ENCODE measurements at places on chromosomes 3 and 15.

- no peak for DNase-seq
These were observed 6.2 kb upstream of the GABRR3 start for GRCh38 chr3:98041350-98041749.

DNA sequence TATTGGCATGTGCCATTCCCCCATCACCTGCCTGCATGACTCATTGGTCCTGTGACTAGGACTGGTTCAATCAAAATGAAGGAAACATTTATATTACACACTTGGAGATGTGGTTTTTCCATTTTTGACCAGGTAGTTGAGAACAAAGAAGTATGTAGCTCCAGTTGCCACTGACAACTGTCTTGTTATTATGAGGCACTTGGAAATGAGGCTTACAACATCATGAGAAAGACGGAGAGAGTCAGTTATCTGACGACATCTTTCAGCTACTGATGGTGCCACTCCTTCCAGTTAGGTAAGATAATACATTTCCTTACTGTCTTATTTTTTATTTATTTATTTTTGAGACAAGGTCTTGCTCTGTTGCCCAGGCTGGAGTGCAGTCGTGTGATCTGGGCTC is 21.8 kb upstream of the PROK2 start:
- DNase-seq, result peak; percentile 7

DNA sequence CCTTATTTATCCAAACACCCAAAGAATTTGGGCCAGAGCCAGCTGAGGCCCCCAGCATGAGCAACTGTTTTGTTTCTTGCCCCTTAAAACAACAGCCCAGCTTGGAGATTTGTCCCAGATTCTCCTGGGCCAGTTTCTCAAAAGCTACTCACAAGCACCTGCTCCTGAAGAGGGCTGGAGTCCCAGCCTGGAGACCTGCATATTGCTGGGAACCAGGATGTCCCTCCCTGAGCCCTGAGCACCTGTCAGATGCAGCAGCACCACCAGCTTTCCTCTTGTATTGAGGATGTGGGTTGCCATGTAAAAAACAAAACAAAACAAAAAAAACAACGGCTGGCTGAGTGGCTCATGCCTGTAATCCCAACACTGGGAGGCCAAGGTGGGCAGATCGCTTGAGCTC is 7.0 kb upstream of the RFT1 start:
- no peak for DNase-seq

- DNase-seq, result no peak
These were observed 43.3 kb downstream of the FAM43A start for GRCh38 chr3:194728986-194729385.

DNA sequence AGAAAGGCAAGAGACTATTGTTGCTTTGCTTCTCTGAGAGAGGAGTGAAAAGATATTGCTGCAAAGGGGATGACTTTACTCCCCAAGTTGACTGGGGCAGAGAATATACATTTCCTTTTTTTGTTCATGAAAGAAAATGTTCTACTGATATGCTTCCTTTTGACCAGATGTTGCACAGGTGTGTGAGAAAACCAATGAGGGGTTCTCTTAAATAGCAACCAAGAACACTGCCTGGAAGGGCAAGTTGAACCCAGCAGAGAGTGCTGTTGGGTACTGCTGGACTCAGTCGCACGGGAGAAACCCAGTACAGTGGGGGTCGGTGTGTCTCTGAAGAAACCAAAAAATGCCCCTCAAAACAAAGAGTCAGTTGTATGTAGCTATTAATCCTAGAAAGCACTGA is 101.2 kb downstream of the CHST2 start:
- DNase-seq, result no peak

- DNase-seq, result no peak
These were observed 4.1 kb upstream of the SKOR1 start for GRCh38 chr15:67820992-67821783.

GRCh38 chr15:24985224-24985623 is 30.4 kb downstream of the SNRPN start:
- no peak for DNase-seq

- no peak for DNase-seq
These were observed 21.1 kb downstream of the TFRC start for GRCh38 chr3:196060834-196061233.

- DNase-seq, result no peak
These were observed 349.6 kb downstream of the ZIC1 start for GRCh38 chr3:147758771-147759170.

GRCh38 chr15:31489281-31489680 is 162.6 kb downstream of the KLF13 start:
- no peak for DNase-seq

DNA sequence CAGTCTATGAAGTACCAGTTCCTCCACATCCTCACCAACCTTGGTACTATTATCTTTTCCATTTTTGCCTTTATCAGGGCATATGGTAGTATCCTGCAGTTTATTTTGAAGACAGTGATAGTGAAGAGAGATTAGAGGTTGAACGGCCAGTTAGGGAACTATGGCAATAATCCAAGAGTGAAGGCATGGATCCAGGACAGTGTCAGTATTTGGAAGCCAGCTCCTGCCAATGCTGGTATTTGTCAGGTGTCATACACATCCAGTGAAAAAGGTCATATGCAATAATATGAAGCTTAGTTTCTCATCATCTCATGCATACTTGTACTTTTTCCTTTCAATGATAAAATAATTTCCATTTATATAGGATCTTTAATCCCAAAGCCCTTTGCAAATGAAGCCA is 56.8 kb upstream of the KCNMB2 start:
- DNase-seq, result no peak

DNA sequence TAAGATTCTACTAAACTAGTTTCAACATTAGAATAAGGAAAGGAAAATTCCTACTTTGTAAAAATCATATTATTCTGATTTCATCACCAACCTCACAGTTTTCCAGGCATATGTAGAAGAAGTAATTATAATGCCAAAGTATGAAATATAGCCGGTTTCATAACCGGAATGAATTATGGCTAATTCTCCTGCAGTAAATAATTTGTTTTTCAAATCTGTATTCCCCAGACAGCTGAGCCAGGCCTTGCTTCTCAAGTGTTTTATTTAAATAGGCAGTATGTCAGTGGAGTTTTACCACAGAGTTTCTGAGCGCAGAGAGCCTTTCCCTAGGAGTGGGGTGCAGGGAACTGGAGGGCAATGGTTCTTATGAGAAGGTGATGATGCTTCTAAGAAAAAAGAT is 8.7 kb upstream of the CPA3 start:
- no peak for DNase-seq

- DNase-seq, result no peak
These were observed 34.5 kb downstream of the PSTPIP1 start for GRCh38 chr15:77029166-77030047.

DNA sequence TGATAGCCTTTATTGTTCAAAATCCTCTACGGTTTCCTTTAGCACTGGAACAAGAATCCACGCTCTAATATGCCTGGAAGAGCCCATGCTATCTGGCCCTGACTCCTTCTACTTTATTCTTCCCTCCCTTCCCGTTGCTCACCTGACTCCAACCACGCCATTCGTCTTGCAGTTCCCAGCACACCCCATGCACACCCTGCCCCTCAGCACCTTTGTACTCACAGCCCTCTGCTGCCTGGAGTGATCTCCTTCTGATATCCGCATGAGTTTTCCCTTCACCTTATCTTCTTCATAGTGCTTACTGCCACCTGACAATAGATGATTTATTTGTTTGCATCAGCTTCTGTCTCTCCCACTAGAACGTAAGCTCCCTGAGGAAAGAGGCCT is 16.6 kb upstream of the BCL2A1 start:
- DNase-seq, result no peak

GRCh38 chr3:162978136-162978535 is 1481.5 kb downstream of the OTOL1 start:
- DNase-seq, result no peak

DNA sequence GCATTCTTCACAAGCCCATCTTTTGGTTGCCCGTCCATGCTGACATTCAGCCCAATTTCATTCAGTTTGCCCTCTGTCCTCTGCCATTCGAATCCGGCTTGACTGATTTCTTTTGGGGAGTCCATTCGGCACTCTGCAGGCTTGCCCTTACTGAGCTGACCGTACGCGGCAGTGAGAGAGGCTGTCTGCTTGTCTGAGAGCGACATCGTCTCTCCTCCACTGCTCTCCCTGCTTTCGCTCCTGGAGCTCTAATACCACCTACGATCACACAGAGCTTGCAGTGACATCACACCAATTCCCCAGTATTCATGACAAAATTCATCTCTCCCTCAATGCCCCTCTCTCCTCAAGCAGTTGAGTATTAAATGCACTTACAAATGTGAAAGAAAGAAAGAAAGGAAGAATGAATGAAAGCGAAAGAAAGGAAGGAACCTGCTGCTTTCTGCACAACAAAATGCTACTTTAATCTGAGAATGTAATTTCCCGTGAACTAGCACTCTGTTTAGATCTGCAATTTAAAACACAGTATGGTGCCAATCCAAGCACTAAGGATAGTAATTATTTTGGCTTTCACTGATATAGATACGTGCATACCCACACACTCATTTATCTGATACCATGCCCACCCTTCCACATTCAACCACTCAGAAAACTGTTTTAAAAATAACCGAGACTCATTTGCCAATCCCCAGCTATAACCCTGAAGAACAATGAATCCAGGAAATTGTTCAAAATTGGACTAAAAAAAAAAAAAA is 89.5 kb downstream of the DHX30 start:
- no peak for DNase-seq

GRCh38 chr3:177005718-177006405 is 191.4 kb downstream of the TBL1XR1 start:
- no peak for DNase-seq

DNA sequence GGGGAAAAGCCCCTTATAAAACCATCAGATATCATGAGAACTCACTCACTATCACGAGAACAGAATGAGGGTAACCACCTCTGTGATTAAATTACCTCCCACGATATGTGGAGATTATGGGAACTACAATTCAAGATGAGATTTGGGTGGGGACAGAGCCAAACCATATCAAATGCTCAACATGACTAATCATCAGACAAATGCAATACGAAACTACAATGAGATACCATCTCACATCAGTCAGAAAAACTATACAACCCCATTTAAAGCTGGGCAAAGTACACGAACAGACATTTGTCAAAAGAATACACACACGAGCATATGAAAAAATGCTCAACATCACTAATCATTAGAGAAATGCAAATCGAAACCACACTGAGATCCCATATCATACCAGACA is 67.7 kb downstream of the SCAPER start:
- no peak for DNase-seq

DNA sequence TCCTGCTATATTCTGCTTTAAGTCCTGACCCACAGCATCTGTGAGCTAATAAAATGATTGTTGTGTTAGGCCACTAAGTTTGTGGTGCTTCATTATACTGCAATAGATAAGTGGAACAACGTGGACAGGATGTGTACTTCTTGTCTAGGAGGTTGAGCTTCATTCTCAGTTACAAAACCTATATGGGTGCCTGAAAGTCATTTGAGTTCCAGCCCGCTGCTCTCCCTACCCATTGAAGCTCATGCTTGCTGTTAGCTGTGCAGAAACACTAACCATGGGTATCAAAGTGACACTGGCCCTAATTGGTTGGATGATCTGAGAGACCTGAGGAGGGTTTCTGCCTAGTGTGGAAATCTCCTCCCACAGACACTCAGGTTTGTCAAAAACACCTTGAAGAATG is 357.2 kb downstream of the PDCD6IP start:
- DNase-seq, result no peak

- no peak for DNase-seq
These were observed 31.1 kb downstream of the FAH start for GRCh38 chr15:80183886-80184285.

DNA sequence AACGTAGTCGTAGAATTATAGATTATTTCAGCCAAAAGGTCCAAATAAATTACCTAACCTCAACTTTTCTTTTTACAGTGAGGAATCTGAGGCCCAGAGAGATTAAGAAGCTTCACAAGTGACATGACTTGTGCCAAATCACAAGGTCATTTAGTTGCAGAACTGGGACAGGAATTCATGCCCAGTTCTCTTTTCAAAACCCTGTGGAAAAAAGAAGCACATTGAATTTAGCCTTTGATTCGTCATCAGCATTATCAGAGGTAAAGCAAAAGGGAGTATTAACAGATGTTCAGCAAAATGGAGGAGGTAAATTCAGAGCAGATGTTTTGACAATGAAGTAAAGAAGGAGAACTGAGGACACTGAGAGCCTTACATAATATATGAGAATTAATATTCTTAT is 4.5 kb downstream of the SERPINI2 start:
- DNase-seq, result no peak

DNA sequence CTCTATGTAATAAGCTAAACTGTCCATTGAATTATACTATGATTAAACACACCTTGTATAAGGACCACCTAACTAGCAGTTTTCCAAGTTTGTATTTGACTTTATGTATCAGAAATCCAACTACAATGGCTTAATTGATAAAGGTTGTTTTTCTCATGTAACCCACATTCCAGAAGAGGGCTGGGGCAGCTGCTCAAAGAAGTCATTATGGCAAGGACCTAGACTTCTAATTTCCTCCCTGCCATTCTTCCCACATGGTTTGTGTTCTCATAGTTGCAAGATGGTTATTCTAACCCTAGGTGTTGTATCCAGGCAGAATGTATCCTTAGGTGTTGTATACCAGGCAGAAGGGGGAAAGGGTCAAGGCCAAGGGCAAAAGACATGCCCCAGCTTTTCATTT is 35.7 kb downstream of the GPR176 start:
- DNase-seq, result no peak

DNA sequence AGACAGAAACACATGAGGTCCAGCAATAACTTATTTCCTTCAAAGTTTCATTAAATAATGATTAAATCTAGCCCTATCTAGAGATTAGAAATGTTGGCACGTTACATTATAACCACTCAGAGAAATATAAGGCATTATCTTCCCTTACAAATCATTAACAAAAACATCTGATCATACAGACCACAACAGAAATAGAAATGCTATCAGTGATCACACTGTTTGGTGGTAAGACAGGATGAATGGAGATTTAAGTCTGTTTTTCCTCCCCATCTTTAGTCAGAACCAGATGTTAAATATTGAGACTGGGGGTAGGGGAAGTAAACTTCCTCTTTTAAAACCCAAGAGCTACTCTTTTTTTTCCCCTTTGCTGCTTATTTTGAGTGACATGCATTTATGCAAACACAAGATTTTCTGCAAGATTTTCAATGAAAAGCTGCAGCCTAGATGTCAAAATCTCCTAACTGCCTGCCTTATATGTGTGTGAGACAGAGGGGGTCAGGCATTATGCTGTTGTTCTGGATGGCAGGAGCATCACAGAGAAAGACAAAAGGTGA is 70.4 kb downstream of the CBLB start:
- no peak for DNase-seq

DNA sequence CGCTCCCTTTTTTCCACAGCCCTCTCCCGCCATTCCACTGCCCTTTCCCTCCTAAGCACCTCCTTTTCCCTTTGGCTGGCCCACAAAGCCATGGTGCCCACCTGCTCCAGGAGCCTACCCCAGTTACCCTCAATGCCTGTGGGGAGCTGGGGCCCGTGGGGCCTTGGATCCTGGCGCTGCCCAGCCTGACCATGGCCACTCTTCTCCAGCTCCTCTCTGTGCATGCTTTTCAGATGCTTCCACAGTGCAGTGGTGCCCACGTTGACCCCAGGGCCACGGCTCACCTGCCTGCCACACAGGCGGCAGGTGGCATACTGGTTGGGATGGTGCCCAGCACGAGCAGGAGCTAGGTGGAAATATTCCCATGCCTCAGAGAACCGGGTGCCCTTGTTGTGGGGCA is 1.5 kb downstream of the ZBED2 start:
- DNase-seq, result no peak

- DNase-seq, result no peak
These were observed 2.2 kb upstream of the GLB1 start for GRCh38 chr3:33099109-33099645.

- DNase-seq, result no peak
These were observed 46.4 kb downstream of the IL1RAP start for GRCh38 chr3:190560013-190560895.
